ENCODE measurements at places on chromosomes 7 and 10.
A peak's percentile ranks its signal among the peaks of the same experiment; 100 is the strongest.

DNA sequence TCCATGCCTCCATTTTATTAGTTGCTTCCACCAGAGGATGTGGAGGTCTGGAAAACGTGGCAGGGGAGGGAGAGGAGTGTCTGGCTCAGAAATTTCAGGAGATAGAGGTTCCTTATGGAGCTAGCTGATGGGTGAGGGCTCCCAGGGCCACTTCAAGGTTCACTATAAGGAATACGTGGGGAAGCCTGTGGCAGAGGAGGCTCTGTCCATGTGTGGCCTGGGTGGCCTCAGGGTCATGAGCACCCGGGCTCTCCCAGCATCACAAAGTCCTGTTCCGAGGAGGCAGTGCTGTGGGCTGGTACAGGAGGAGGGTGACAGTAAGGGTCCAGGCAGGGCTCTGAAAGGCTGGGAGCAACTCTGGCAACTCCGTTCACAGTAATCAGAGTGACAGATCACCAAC is 24.6 kb downstream of the ARHGAP22 start:
- no peak for DNase-seq

DNA sequence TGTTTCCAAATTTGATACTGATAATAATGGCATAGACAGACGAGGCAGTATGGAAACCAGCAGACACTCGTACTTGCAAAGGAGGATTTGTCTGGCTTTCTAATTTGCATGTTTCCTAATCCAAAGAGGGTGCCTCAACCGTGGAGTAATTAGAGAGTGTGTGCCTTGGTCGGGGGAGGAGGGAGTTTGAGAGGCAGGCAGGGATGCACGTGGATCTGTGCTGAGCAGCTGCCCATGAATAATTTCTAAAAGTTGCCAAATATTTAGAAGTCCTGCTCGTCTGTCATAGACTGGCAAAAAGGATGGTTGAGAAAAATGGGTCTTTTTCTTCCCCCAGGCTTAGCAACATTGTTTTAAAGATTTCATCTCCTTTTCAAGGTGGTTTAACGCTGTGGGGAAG is 69.4 kb downstream of the PTPRE start:
- no peak for DNase-seq

DNA sequence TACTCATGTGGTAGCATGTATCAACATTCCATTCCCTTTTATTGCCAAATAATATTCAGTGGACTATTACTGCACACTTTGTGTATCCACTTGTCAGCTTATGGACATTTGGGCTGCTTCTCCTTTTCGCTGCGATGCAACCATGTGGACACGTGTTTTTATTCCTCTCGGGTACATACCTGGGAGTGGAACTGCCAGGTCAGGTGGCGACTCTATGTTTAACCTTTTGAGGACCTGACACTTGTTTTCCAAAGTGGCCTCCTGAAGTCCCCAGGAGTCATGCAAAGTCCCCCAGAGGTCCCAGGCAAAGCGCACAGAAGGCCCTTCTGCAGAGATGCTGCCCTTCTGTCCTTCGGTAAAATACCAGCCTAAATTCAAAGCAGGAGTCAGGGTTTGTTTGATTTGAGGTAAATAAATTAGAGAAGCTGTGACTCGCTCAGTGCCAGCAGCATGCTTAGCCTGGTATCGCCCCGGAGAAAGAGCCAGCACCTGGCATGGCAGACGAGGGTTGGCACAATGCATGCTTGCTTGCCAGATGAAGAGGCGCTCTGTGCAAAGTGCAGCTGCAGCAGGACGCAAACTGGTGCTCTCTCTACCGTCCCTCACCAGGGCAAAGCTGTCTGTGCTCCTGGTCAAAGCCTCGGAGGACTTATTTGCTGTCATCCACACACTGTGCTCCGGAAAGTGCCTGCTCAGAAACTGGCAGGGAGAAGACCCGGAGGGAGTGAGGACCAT is 37.8 kb downstream of the HIPK2 start:
- no peak for DNase-seq

DNA sequence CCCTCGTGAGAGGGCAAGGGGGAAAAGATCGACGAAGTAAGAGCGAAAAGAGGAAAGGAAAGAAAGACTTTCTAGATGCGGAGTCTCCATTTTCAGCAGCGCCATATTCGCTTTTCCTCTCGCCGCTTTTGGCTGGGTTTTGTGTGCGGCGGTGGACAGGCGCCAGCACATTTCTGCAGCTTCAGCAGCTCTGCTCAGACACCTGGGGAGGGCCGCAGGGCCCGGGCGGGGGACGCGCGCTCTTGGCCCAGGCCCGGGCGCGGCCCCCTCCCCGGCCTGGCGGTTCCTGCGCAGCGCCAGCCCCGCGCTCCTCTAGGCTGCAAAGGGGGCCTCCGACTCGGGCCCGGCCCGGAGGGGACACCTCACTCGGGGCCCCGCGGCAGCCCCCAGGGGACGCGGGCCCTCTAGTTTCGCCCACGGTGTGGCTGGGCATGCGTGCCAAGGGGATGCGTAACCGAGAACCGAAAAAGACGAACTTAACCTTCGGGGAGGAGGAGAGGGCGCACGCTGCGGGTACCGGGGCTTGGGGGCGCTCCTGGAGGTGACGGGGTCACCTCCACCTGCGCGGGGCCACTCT is 34.5 kb upstream of the EBLN1 start:
- no peak for DNase-seq

- no peak for DNase-seq
These were observed 59.4 kb downstream of the MDFIC start for GRCh38 chr7:114981323-114981722.

- no peak for DNase-seq
These were observed 6.6 kb downstream of the SEMA3A start for GRCh38 chr7:84187813-84188510.

- DNase-seq, result no peak
These were observed 93.3 kb downstream of the HYCC1 start for GRCh38 chr7:22920672-22921071.

DNA sequence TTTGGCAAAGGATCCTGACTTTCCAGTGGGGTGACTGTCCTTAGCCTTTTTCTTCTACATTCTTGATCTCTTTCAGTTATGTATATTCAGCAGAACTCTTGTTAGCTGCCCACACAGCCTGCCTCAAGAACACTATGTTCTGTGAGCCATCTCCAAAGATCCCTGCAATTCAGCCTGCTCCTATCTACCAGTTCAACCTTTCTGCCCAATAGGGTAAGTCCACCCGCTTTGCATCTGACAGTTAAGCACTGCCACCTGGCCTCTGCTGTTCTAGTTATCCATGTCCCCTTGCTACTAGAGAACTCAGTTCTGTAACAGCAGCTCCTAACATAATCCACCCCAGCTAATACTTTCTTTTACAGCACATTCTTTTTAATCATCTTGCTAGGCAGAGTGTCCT is 13.5 kb downstream of the OR9A2 start:
- DNase-seq, result no peak

GRCh38 chr10:31698181-31698830 is 230.3 kb downstream of the ARHGAP12 start:
- no peak for DNase-seq

DNA sequence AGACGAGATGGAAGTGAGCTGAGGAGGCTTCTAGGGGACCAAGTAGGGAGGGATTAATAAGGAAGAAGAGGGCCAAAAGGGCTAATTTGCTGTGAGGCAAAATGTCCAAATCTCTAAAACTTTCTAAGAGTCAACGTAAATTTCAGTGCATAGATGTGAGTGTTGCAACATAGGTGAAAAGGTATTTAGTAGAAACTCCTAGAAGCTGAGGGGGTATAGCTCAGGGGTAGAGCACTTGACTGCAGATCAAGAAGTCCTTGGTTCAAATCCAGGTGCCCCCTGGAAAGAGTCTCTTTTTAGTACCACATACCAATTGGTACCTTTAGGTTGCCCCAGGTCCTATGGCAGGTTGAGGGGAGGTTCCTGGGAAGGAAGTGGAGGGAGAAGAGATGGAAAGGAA is 48.7 kb upstream of the ZNF746 start:
- DNase-seq, result no peak

- peak; percentile 19 for DNase-seq
These were observed 75.2 kb downstream of the MYL10 start for GRCh38 chr7:101553771-101554445.

GRCh38 chr10:132990684-132991545 is 48.5 kb upstream of the CFAP46 start:
- DNase-seq, result no peak

DNA sequence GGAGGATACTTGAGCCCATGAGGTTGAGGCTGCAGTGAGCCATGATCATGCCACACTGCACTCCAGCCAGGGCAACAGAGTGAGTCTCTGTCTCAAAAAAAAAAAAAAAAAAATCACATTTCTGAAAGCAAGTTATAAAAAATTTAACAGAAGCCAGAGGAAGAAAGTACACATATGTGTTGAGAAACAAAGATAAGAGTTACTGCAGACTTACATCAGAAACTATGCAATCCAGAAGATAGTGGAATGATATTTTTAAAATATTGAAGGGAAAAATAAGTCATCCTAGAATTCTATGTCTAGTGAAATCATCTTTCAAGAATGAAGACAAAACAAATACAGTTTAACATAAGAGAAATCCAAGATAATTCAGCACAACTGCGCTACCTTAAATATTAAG is 46.9 kb downstream of the ZNF518A start:
- no peak for DNase-seq

- DNase-seq, result no peak
These were observed 945 bp upstream of the RHEB start for GRCh38 chr7:151520419-151521261.

GRCh38 chr10:72035252-72035887 is 53.0 kb downstream of the SPOCK2 start:
- no peak for DNase-seq

DNA sequence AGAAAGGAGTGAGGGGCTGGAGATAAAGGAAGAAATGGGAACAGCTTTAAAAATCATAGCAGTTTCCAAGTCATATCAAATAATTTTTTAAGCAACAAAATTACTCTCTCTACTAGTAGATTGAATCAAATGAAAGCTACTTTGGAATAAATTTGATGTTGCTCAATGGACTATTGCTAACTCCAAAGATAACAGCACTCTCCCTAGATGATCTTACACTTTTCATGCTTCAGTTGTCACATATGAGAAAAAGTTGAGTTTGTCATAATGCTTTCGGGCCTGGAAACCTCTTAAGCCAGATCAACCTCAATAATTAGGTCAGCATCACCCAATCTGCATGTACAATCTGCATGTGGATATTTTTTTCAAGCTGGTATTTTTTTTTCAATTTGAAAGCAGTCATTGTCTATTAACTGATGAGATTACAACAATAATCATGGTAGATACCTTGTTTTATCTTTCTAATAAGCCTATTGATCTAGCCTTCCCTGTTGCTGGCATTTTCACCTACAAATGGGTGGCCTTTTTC is 31.3 kb downstream of the LIPJ start:
- no peak for DNase-seq

DNA sequence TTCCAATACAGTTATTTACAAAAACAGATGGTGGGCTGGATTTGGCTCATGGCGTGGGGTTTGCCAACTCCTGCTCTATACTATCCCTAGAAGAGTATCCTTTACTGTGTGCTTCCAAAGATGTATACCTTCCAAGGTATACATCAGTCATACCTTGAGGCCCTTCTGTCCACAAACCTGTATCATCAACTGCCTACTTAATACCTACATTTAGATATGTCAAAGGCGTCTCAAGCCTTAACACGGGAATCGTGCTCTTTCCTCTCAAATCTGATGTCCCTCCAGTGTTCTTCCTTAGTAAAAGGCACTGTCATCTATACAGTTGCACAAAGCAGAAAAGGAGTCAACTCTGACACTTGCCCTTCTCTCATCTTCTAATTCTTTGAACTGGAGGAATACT is 36.9 kb downstream of the NAMPT start:
- no peak for DNase-seq

DNA sequence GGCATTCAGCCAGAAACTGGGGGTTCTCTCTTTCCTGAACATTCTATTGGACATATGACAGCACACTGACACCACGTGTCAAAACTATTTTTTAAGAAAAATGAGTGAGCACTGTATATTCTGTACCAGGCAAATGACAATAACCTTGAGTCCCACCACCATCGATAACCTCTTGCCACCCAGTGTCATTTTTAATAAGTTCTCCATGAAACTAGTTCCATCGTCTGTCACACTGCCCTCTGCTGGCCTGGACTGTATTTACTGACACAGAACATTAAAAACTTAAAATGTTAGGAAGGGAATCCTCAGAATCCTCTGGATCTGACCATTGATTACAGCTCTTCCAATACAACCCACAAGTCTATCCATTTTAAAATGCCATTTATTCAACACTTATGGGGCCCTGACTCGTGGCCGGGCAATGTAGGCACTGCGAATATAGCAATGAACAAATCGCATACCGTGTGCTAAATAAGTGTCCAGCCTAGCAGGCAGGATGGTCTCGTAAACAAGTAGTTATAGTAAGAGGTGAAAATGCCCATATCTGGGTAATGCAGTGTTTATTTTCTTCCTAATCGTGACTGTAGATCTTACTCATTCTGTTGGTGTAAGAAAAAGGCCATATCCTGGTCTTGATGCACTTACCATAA is 35.9 kb upstream of the CACNB2 start:
- DNase-seq, result peak; percentile 28

All from GM10248 (cell line).